ENCODE measurements at places on chromosomes 1 and 21.

DNA sequence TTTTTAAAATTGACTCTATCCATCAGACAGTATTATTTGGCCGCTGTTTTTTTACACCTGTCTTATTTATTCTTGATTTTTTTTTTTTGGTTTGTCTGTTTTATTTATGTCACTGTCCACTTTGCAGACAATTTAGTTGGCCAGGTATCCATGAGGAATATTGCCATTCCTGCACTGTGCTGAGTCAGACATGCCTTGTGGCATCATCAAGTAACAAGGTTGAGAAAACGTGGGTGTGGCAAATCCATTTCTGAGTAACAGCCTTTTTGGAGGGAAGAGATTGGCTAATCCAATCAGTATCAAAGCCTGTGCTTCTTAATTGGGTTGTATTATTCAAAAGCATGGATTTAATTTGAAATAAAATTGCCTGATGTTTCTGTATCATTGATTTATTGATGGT lies 463.1 kb downstream of the USP25 start:
- no peak for DNase-seq

DNA sequence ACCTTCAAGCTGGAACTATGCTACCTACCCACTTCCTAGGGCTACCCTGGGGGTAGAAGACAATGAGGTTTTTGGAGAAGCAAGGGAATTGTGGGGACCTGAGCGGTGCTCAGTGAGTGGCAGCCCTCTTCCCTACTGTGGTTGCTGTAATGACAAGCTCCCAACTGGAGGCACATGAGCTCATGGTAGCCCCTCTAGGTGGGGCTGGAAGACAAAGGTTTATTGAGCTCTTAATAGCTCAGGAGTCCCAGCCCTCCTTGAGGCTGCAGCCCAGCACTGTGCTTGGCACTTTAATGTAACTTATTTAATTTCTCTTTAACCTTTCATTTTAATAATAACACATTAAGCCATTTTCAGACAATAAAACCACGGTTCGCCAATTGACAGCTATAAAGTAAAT lies 528.9 kb downstream of the OMA1 start:
- DNase-seq = no peak

- DNase-seq = no peak
These were observed 321.3 kb upstream of the USP24 start for GRCh38 chr1:55536545-55536865.

GRCh38 chr1:207948536-207949250 lies 37.8 kb upstream of the CD34 start:
- no peak for DNase-seq

GRCh38 chr1:107698161-107698560 lies 266.8 kb downstream of the VAV3 start:
- no peak for DNase-seq

GRCh38 chr1:248841702-248842395 lies 3.8 kb downstream of the ZNF672 start:
- no peak for DNase-seq

DNA sequence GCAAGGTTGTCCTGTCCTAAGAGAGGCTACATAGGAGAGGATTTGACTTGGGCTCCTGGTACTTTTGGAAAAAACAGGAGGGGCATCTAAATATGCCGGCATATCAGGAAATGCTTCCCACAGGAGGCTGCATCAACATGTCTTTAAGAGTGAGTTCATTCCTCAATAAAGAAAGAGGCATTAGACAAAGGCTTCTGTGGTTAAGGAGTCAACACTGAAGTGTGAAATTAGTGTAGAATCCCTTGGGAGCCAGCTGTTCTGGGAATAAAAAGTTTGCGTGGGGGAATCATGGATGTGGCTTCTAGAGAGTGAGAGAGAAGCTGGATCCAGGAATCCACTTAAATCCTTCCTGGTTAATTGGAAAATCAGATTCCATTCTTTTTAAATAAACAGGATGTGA lies 69.5 kb downstream of the DNM3 start:
- no peak for DNase-seq

DNA sequence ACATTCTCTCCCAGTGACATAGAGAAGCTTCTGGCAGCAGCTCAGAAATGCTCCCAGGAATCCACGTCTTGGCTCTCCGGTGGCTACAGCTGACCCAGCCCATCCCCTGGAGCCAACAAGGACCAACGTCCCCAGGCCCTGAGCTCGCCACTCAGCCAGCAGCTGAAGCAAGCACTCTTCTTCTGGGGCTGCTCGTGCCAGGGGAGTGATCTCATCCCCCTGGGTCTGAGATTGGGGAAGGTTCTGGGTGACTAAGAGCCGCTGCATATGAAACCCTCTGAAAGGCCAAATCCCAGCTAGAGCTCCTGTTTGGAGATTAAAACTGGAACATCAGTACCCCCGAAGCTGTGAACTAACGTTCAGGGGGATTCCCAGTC lies 487.9 kb downstream of the NPHP4 start:
- peak; percentile 44 for DNase-seq

DNA sequence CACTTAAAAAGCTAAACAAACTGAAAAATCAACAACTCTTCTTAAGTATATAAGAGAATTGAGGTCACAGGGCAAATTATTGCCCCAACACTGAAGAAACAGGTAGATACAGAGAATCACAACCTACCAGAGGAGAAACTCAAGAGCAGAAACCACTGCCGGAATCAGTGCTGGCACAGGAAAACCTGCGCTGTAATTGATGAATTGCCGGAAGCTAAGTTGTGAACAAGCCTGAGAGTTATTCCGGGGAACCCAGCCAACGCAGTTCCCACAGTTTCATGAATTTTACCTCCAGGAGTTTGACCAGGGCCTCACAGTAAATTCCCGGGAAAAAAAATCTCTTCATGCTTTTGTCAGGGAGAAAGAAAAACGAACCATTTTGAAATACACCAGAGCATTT lies 657.1 kb upstream of the BRINP3 start:
- DNase-seq = peak; percentile 34

GRCh38 chr1:152182944-152183361 lies 23.9 kb upstream of the RPTN start:
- no peak for DNase-seq

DNA sequence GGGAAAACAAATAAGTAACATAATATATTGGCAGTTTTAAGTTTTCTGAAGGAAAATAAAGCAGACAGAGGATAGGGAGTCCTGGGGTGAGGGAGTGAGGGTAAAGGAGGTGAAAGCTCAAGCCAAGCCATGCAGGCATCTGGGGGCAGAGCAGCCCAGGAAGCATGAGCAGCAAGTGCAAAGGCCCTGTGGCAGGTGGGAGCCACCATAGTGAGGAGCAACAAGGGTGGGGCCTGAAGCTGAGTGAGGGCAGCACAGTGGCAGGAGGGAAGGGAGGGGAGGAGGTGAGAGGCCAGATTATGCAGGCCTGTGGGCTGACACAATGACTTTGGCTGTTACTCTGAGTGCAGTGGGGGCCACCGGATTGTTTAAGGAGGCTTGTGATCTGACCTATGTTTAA lies 138.8 kb upstream of the TNR start:
- no peak for DNase-seq

DNA sequence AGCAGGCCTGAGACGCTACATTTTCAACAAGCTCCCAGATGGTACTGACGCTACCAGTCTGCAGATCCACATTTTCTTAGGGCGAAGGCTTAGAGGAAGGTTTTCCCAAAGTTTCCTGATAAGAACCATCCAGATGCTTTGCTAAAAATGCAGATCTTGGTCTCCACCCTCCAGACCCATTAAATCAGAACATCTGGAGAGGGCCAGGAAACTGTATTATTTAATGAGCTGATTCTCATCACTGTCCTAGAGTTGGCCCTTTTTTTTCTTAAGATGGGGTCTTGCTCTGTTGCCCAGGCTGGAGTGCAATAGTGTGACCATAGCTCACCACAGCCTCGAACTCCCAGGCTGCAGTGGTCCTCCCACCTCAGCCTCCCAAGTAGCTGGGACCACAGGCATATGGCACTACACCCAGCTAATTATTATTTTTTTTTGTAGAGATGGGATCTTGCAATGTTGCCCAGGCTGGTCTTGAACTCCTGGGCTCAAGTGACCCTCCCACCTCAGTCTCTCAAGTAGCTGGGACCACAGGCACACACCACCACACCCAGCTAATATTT lies 67.2 kb upstream of the EFHD2 start:
- DNase-seq = no peak

GRCh38 chr1:212315184-212315583 lies 30.0 kb downstream of the PPP2R5A start:
- no peak for DNase-seq

DNA sequence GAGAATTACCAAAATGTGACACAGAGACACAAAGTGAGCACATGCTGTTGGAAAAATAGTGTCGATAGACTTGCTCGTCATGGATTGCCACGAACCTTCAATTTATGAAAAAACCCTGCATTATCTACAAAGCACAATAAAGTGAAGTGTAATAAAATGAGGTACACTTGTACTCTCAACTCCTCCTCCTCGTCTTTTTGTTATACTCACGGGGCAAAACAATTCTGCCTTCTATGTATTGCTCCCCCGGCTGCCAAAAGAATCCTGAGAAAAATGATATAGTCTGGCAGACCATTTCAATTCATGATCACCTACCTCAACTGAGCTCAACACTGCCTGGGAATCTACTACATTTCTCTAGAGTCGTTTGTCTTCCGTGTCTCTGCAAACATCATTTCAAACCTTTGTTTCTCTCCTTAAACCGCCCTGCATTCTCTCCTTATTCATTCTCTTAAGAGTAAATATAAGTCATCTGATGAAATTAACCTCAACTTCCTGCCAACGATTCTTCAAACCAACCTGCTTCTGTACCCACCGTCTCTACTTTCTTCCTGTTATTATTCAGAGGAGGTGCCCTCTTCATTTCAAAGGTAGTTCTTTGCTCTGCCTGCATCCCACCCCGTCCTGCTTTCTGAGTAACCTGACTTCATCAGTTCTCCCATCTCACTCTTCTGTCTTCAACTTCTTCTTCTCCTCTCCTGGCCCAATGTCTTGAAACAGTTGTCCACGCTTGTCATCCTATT lies 12.9 kb upstream of the IL19 start:
- DNase-seq = no peak

GRCh38 chr1:209062863-209063262 lies 520.7 kb upstream of the CAMK1G start:
- no peak for DNase-seq

GRCh38 chr1:3313576-3313950 lies 140.9 kb upstream of the ARHGEF16 start:
- peak; percentile 90 for DNase-seq

GRCh38 chr1:3132660-3133059 lies 63.7 kb downstream of the PRDM16 start:
- DNase-seq = no peak

DNA sequence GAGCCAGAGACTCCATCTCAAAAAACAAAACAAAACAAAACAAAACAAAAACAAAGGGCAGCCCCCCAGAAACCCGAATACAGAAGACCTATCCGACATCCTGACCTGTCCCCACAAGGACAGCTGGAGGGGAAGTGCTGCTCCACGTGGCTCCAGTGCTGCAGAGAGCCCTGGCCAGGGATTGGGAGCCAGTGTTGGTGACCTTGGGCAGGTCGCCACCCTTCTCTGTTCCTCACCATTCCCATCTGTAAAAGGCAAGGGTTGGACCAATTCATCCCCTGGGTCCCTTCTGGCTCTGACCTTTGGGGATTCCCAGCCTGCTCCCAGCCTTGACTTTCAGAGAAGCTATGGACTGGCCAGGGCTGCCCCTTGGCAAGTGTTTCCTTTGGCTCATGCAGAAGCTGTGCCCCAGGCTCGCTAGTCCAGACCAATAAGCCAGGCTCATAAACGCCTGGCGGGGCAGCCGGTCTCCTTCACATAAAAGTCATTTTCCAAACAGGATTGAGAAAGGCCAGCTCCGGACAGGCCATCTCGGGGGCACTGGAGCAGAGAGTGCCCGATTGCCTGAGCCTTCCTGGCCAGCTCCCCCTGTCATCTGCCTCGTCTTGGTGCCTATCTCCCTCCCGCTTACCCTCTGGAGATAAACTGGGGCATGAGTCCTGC lies 20.0 kb upstream of the PADI1 start:
- no peak for DNase-seq

- no peak for DNase-seq
These were observed 98.6 kb downstream of the OMA1 start for GRCh38 chr1:58447886-58448285.

- peak; percentile 38 for DNase-seq
These were observed 1.2 kb downstream of the AGPAT3 start for GRCh38 chr21:43866260-43866629.

- no peak for DNase-seq
These were observed 84.1 kb downstream of the DMRTB1 start for GRCh38 chr1:53543130-53543777.

DNA sequence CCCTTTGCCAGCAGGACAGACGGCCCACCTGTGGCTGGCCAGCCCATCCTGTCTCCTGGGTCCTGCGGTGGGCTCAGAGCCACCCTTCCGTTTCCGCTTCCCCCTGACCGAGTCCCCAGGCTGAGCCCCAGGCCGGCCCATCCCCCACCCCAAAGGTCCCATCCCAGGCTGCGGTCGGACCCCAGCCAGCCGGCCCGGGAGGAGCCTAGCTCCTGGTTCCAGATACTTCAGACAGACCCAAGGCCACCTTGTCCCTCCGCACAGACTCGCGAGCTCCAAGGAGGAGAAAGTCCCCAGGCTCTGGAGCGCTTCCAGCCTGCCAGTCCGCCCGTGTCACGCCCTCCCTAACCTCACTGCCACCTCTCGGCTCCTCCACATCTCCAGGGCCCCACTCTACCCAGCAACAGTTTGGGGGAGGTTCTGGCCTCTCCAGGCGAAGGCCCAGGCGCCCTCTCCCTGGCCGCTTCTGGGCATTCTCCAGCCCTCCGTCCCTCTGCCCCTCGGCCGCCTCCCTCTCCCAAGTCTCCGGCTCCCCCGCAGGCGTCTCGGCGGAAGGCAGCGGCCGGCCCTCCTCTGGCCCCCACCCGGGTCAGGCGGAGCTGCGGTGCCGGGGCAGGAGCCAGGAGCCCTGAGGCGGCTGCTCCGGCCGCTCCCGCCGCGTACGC lies 835 bp downstream of the LRRN2 start:
- peak; percentile 31 for DNase-seq
